ENCODE measurements at places on chromosomes 2 and 18.
A peak's percentile ranks its signal among the peaks of the same experiment; 100 is the strongest.

DNA sequence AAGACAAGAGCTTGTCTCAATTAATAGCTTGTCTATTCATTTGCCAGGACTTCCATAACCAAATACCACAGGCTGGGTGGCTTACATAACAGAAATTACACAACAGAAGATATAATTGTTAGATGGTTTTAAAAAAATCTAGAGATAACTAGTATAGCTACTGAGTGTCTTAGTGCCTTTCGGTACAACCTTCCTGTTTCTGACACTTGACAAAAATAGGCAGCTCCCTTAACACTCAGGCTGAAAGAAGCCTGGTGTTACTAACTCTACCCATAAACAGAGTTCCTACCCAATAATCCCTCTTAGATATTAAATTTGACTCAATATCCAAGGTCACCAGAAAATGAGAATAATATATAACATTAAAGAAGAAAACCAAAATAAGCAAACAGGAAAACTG, 129.7 kb downstream of the BARD1 start:
- no peak for DNase-seq

DNA sequence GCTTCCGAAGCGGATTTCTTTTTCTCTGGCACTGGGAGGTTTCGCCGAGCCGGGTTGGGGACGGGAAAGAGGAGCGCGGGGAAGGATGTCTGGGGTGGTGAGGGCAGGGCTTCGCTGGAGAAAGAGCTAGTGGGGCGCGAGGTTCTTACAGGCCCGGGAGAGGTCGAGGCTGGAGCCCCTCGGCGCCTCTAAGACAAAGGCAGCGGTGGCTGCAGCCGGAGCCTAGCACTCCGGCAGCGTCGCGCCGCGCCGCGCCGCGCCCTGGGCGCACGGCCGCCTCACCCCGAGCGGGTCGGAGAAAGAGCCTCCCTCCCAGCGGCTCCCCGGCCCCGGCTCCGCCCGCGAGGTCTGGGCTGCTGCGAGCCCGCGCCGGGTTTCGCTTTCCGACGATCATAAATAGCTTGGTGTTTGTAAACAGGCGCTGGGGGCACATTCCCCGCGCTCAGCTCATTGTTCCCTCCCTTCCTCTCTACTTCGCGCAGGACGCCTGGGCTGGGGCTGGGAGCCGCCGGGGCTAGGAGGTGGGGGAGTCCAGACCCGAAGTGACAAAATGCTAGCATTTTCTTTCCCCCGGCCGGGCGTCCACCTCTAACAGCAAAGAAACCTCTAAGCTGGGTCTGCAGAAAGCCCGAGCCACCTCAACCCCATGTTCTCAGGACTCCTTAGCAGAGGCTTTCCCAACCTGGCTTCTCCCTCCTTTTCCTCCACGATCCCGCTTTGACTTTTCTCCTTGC, 813 bp upstream of the MEIS1 start:
- DNase-seq, result no peak

- DNase-seq, result no peak
Observed at GRCh38 chr18:55111271-55111670, 152.0 kb upstream of the CCDC68 start.

DNA sequence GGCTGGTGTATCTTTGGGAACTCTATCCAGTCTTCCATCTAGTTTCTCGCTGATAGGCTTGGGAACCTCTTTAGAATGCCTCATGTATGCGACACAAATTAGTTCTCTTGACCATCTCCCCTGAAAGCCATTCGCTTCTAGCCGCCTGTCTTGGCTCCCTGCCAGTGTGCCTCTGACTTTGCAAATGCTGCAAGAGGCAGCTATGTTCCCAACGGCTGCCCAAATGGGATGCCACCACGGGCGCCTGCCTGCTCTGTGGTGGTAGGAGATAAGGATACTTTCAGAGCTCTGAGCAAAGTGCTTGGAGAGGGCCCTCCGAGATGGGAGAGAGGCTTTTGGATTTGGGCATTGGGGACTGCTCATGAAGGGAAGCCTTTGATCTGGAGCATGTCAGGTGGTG, 77.7 kb upstream of the IGFBP5 start:
- no peak for DNase-seq

GRCh38 chr18:24022161-24022560, 7.6 kb downstream of the TTC39C start:
- no peak for DNase-seq

DNA sequence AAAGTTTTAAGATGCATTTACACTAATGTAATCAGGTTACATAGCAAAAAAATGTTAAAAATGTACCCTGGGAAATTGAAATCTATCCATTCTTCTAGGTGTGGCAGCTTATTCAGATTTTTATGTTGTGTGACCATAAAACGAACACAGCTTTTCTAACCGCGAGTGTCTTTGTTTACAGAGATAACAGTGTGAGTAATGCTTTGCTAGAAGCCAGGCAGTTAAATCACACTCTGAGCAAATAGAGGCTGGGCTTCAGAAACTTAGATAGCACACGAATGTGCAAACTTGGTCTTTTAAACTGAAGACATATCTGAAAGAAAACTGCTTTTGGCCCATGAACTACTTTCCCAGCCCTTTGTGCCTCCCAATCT, 116.1 kb downstream of the SPTBN1 start:
- DNase-seq, result no peak

DNA sequence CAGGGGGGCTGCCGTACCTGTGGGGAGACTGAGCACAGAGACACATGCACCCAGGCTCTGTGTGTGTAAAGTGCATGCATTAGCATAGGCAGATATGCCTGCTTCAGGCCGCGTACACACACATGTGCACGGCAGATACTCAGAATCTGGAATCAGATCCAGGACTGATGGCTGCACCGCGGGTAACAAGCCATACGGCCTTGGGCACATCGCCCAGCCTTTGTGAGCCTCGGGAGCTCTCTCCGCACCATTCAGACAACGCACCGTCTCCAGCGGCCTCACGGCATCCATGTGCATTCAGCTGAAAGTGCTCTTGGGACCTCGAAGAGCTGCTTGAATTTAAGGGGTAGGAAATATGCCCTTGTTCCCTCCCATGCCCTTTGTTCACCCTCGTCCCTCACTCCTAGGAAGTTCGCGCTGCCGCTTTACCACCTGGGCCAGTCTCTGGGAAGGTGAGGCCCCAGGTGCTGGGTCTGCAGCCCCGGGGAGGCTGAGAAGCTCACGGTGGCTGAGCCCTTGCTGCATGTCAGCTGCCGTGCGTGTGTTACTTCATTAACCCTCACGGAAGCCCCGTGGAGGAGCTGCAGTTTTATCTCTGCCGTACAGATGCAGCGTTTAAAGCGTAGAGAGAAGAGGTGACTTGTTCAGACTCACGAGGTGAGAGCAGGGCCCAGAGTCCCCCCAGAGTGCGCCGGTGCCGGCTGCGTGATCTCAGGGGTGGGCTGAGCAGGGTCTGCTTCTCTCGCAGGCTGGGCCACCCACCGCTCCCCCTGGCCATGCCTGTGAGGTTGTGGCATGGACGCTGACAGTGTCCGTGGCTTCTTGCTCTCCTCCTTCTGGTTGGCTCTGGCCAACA, 377.7 kb upstream of the MYT1L start:
- DNase-seq, result no peak

GRCh38 chr18:13216092-13216582, 2.4 kb upstream of the LDLRAD4 start:
- DNase-seq, result peak; percentile 26

GRCh38 chr2:231250698-231251097, 52.3 kb downstream of the ARMC9 start:
- no peak for DNase-seq

- no peak for DNase-seq
Observed at GRCh38 chr2:2164326-2164917, 166.7 kb downstream of the MYT1L start.

GRCh38 chr2:169294001-169294675, 68.2 kb downstream of the LRP2 start:
- no peak for DNase-seq

DNA sequence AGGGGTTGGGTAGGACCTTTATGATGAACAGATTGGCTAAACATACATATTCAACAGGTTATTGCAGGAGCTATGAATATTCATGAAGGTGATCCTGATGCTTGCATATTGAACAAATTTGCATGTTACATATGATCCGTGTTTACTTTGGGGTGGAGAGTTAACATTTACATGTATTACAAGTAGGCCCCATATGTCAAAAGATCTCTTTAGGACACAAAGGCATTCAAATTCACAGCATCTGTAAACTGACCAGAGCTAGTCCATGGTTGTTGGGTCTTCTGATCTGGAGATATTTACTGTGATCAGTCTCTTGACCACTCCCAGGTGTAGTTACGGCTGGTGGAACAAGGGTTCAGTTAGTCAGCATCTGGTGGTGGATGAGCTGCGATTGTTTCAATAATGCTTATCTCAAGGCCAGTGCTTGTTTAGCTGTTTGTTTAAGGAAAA, 80.4 kb downstream of the PMAIP1 start:
- no peak for DNase-seq

GRCh38 chr2:114400890-114401289, 41.6 kb upstream of the DPP10 start:
- no peak for DNase-seq

DNA sequence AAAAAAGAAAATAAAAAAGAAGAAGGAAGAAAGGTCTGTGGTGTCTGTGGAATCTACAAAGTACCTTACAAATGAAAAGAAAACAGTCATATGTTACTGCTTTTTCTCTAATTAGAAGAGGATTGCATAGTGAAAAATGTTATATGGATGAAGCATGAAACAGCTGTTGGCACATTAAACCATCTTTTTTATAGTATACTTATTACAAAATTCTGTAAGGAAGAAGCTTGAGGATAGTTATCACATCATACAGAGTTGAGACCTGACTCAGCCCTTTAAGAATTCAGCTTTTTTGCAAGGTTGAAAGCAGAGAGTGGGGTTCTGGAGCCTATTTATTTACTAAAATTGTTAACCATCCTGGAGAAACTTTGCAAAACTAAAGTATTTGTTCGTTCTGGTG, 222.7 kb downstream of the PHLPP1 start:
- no peak for DNase-seq

DNA sequence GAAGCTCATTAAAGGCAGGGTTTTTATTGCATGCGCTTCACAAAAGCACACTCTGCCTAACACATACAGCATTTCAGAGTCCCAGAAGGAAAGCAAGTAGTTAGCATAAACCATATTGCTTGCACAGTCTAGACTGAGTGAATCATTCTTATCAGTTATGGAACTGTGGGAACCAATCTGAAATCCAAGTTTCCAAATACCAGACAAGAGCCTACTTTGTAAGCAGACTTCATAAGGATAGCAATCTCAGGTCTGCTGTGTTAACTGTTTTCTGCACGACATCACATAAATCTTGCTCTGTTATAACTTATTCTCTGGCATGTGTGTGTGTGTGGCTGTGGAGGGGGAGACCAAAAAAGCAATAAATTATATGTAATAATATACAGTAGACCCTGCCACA, 608.1 kb upstream of the REG3G start:
- no peak for DNase-seq

- no peak for DNase-seq
Observed at GRCh38 chr2:20599861-20600461, 50.9 kb downstream of the HS1BP3 start.

- DNase-seq, result no peak
Observed at GRCh38 chr18:71020342-71021029, 731.6 kb downstream of the SOCS6 start.

DNA sequence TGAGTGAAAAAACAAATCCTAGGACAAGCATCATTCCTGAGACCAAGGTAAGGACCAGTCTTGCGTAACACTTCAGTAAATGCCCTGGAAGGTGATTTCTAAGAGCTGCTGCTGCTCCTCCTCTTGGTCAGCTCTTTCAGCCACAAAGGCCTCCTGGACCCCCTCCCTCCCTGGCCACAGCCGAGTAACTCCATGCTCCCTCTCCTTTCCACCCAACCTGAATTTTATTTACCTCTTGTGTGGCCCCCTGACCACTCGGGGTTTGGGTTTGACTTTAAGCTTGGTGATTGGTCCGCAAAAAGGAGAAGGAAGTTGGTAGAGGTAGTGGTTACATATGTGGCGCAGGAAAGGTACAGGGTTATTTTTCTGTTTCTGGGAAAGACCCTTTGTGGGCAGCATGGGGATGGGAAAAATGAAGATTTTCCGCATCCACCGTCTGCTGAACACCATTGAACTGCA, 9.2 kb downstream of the HTRA2 start:
- DNase-seq, result no peak
